Anterior cingulate cortex (tissue), 58 donors: ENCODE measurements at places on chromosomes 13 and 19.

DNA sequence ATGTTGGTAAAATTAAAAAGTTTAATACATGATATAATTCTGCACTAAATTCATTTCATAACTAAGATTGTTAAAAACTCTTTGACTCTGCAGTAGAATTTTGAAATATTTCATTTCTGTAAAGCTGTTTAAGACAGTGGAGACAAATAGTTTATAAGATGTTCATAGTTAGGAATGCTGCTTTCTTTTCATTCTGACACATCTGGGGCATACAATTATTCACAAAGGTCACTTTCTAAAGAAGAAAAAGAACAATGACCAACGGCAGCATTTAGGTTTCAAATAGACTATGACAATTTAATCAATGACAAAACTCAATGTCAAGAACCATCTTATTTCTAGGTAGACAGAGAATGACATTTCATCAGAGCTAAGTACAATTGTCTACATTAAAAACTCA is 1422.1 kb downstream of the PCDH9 start:
- DNase-seq = no peak

GRCh38 chr13:113863524-113864272 is at the start of gene GAS6:
GAS6 (minus strand) TSS chr13:113864076; CDS start chr13:113863920, 156 bp downstream.
- DNase-seq = no peak

DNA sequence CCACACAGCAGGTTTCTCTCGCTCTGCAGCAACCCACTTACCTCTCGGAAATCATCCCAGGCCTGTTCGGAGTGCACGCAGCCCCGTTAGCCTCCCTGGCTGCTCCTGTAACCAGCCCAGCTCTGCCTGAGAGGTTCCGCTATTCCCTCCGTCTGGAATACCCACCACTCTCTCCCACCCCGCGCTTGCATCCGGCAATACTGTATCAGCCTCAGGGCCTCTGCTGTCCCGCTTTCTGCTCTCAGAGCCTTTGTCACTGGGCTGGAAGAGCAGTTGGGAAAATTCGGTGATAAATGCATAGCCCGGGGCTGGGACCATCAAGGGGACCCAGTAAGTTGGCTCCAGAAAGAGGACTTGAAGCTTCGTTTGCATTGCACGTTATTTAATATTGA is 759 bp upstream of the TLE6 start:
- no peak for DNase-seq

DNA sequence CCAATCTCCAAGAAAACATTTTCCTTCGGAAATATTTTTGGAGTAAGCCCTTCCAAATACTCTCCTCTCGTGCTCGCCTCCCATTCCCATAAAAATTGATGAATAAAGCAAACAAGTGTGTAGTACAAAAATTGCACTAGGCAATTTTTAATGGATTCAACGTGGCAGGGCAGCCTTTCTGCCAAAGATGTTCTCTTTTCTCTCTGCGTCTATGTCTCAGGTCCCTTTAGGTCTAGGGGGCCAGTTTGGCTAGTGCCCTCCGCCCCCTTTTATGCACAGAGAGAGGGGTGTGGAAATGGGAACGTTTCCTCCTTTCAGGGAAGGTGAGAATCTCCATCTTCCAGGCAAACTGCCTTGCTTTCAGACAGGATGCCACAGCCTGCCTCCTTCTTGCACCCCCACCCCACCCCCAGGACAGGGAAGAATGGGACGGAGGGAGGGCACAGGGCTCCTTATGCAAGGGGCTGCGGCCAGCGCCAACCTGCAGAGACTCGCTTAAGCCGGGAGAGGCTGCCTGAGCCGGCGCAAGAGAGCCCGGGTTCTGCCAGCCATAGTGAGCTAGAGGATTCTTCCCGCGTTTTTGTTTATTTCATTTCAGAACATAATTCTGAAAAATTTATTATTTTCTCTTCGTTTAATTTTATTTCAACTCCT is 2.7 kb upstream of the ZIC2 start:
- DNase-seq = no peak

- DNase-seq = no peak
Observed at GRCh38 chr13:20513466-20513995, 12.1 kb downstream of the CRYL1 start.

DNA sequence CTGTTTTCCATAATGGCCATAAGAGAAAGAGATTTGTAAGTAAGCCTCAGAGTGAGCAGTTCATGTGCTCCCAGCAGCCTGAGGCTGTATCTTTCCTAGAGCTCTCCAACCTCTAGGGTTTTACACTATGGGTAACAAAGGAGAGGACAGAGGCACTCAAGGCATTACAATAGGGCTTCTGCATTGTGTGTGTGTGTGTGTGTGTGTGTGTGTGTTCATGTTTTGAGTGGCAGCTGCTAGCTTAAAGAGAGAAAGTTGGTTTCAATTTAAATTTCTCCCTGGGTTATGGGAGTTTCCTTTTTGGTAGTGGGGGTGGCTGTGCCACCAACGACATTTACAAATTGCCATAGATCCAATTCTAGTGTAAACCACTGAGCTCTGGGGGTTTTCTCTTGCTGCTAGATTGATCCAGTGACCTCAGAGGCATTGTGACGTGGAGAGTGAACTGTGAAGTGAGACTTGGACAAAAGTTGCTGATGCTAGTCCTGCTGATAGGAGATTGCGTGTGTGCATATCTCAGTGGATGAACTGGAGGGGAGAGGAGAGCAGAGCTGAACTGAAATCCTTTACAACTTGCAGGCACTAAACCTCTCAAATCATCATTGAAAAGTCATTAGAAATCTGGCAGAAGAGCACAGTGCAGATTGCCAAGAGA is 67.2 kb upstream of the OLFM4 start:
- no peak for DNase-seq

GRCh38 chr19:7690779-7691258 is 10.2 kb downstream of the TRAPPC5 start:
- DNase-seq = no peak
